ENCODE measurements at places on chromosomes 1 and 21. TPM values are rescaled to one million over a fixed set of nuclear protein-coding genes. Genes with fewer than 3 reads are reported as not detected.

Gene VPS26C
- total RNA-seq: 43.9 TPM

Gene ANXA9
- not detected for total RNA-seq

Gene LIN9
- total RNA-seq: 21.9 TPM

Gene LMX1A
- not detected for total RNA-seq

Gene DMAP1
- total RNA-seq: 25.7 TPM

Gene GLMP
- total RNA-seq: 14.1 TPM

Gene DNAJC28
- 5.7 TPM for total RNA-seq

Gene SPRR1A
- not detected for total RNA-seq

Gene HSPB7
- 3,577 TPM for total RNA-seq

Gene NR1I3
- not detected for total RNA-seq

Gene ACBD6
- total RNA-seq: 16.2 TPM

Gene LCE1B
- total RNA-seq: not detected

Gene FAM131C
- total RNA-seq: 4.5 TPM

Gene AMY1C
- total RNA-seq: not detected

Gene SPRR3
- total RNA-seq: not detected

Gene PACC1
- 2.2 TPM for total RNA-seq

Gene S100A14
- total RNA-seq: 5.8 TPM

Gene SNX7
- total RNA-seq: 18.8 TPM

Gene AMY1B
- total RNA-seq: not detected

Gene KCNE2
- total RNA-seq: not detected

Gene ENTREP3
- total RNA-seq: 13.8 TPM

Gene OR2T27
- total RNA-seq: not detected

Gene AMY2A
- not detected for total RNA-seq

Gene NR5A2
- 1.7 TPM for total RNA-seq

Gene CORT
- 0.32 TPM for total RNA-seq

Gene PLA2G2D
- not detected for total RNA-seq

Gene UMODL1
- total RNA-seq: 0.05 TPM

Gene GPR89A
- total RNA-seq: 7.1 TPM

Gene KRTAP24-1
- not detected for total RNA-seq

Gene CR1L
- not detected for total RNA-seq

Gene LCE3D
- not detected for total RNA-seq

Gene KCNA3
- total RNA-seq: 0.24 TPM

Gene KRTAP12-2
- not detected for total RNA-seq

Gene HPDL
- not detected for total RNA-seq

Gene IL12RB2
- total RNA-seq: 0.54 TPM

Gene RAB3B
- total RNA-seq: not detected

Gene BTBD19
- total RNA-seq: 1.9 TPM

Gene OR14K1
- total RNA-seq: not detected

Gene SMPDL3B
- not detected for total RNA-seq

Gene PDPN
- 20.3 TPM for total RNA-seq

Gene ANGPTL3
- not detected for total RNA-seq

Gene ID3
- 73.0 TPM for total RNA-seq

Gene B3GALT2
- total RNA-seq: 78.4 TPM

Gene CFHR3
- 0.24 TPM for total RNA-seq

Gene CAPZB
- 222 TPM for total RNA-seq

Gene DYRK3
- 23.6 TPM for total RNA-seq

Gene ADGRL4
- 18.3 TPM for total RNA-seq

Gene ACKR1
- total RNA-seq: 8.1 TPM

Gene IL20
- total RNA-seq: not detected

Gene SYCP1
- total RNA-seq: not detected

Gene TPR
- 41.4 TPM for total RNA-seq

Gene PDC
- total RNA-seq: not detected

Gene SPRR2B
- total RNA-seq: not detected

Gene CRYAA
- not detected for total RNA-seq
